Occipital lobe (tissue), 3 donors: ENCODE measurements at places on chromosomes 3 and 15. TPM values are rescaled to one million over a fixed set of nuclear protein-coding genes. Genes with fewer than 3 reads are reported as not detected.

PLA2G4D gene
- not detected for total RNA-seq

GHSR gene
- total RNA-seq = not detected

ECE2 gene
- 2.2 TPM for total RNA-seq

PRSS50 gene
- 0.31 TPM for total RNA-seq

DNA sequence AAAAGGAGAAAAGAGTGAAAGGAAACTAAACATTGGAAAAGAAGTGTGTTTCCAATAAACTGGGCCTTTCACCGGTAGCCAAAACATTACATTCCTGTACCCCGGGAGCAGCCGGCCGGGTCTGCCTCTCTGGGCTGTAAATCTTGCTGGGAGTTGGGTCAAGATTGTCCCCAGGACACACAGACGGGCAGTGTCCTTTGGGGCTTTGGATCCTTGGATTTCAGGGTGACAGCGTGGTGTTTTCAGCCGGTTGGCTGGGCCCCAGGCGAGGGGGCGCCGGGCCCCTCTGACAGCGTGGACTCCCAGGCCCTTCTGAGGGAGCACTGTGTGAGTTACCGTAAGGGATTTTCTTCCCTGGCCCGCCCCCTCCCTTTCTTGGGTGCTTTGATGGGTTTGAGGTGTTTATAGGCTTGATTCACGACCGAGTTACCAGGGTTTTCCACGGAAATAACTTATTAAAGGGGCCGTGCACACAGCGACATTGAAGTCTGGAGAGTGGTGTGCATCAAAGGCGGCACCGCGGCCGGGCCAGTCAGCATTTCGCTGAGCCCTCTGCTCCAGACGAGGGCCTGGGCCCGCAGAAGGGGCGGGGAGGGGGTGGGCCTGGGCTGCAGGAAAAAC, 27.4 kb downstream of the SMAD6 start:
- DNase-seq = no peak

DNA sequence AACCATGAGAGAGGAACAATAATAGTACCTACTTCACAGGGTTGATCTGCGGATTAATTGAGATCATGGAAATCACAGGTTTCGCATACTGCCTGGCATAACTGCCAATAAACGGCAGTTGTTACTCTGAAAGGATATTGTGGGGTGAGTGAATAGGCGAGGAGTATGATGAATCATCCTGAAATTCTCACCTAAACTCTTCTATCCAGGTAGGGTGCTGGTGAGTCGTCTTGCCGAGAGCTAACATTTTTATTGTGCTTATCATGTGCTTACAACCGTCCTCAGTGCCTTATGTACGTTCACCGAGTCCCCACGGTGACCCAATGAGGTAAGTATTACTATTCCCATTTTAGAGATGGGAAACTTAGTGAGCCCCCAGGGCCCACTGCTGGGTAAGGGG, 52.4 kb upstream of the SRGAP3 start:
- no peak for DNase-seq

- no peak for DNase-seq
Observed at GRCh38 chr15:63294359-63294758, 17.0 kb downstream of the APH1B start.

GRCh38 chr15:32042269-32042972, 12.1 kb downstream of the CHRNA7 start:
- no peak for DNase-seq

GRCh38 chr15:74172701-74173379, 670 bp upstream of the ISLR start:
- DNase-seq = no peak

GRCh38 chr3:168990134-168990533, 673.4 kb downstream of the MECOM start:
- DNase-seq = no peak

DNA sequence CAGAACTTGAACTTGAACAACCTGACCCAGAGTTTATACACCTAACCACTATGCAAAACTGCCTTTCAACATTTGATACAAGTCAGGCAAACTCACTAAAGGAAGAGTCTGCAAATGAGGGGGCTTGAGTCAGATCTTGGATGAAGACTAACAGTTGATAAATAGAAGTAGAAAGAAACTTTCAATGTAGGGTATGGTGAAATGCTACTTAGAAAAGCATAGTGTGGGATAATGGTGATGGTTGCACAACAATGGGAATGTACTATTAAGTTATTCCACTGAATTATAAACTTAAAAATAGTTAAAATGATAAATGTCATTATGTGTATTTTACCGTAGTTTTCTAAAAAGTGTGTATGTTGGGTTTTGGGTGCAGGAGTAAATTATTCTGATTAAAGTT, 19.7 kb upstream of the ZNF280D start:
- DNase-seq = no peak
